Small intestine (tissue), 16 donors: ENCODE measurements at places on chromosomes 5 and 9.

GRCh38 chr9:22154064-22154463, 145.0 kb upstream of the CDKN2B start:
- H3K4me3 ChIP-seq: no peak overlapping the region
- DNase-seq: no peak
- no peaks in the 10 kb centered on the region for H3K36me3 ChIP-seq
- no peaks in the 10 kb centered on the region for H3K4me1 ChIP-seq
- no peak overlapping the region for H3K27ac ChIP-seq
- H3K27me3 ChIP-seq: no peaks in the 10 kb centered on the region

- H3K36me3 ChIP-seq: no peaks in the 10 kb centered on the region
- no peak overlapping the region for H3K4me3 ChIP-seq
- no peaks in the 10 kb centered on the region for H3K4me1 ChIP-seq
- H3K27me3 ChIP-seq: no peaks in the 10 kb centered on the region
Measured at GRCh38 chr9:134860510-134860909, 20.1 kb upstream of the FCN2 start.

- no peaks in the 10 kb centered on the region for H3K4me1 ChIP-seq
- no peak overlapping the region for H3K4me3 ChIP-seq
- H3K36me3 ChIP-seq: no peaks in the 10 kb centered on the region
- DNase-seq: no peak
Measured at GRCh38 chr5:176773408-176774035, 36.8 kb upstream of the UNC5A start.

GRCh38 chr5:17463653-17464052, 34.4 kb upstream of the TAF11L2 start:
- H3K27me3 ChIP-seq: no peaks in the 10 kb centered on the region
- no peak for DNase-seq
- no peaks in the 10 kb centered on the region for H3K4me1 ChIP-seq
- H3K27ac ChIP-seq: no peak overlapping the region
- no peaks in the 10 kb centered on the region for H3K36me3 ChIP-seq

GRCh38 chr9:78406933-78407332, 110.0 kb downstream of the PSAT1 start:
- peak; percentile 10 for DNase-seq
- H3K36me3 ChIP-seq: no peaks in the 10 kb centered on the region
- H3K4me1 ChIP-seq: no peaks in the 10 kb centered on the region
- no peaks in the 10 kb centered on the region for H3K27me3 ChIP-seq

DNA sequence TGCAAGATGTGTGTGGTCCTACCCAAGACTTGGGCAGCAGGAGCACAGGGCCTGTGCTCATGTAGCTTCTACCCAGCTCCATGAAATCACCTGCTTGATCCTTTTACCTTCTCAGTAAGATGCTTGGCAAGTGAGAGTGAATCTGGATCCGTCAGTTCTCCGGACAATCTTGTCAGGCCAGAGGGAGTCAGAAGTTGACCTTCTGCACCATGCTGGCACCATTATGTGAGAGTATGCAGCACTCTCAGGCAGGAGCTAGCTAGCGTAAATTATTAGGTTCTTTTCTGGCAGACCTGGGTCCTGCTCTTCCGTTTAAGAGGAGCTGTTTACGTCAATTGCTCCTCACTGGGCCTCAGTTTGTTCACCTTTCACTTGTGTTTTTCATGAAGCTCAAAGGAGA, 37.0 kb upstream of the ADAM19 start:
- peaks cover 12% of the 10 kb centered on the region for H3K4me1 ChIP-seq
- H3K36me3 ChIP-seq: no peaks in the 10 kb centered on the region
- H3K27ac ChIP-seq: no peak overlapping the region
- no peak overlapping the region for H3K4me3 ChIP-seq
- no peaks in the 10 kb centered on the region for H3K27me3 ChIP-seq
